Naive thymus-derived CD8-positive, alpha-beta T cell (primary cell): ENCODE measurements at places on chromosomes 11 and 22.

DNA sequence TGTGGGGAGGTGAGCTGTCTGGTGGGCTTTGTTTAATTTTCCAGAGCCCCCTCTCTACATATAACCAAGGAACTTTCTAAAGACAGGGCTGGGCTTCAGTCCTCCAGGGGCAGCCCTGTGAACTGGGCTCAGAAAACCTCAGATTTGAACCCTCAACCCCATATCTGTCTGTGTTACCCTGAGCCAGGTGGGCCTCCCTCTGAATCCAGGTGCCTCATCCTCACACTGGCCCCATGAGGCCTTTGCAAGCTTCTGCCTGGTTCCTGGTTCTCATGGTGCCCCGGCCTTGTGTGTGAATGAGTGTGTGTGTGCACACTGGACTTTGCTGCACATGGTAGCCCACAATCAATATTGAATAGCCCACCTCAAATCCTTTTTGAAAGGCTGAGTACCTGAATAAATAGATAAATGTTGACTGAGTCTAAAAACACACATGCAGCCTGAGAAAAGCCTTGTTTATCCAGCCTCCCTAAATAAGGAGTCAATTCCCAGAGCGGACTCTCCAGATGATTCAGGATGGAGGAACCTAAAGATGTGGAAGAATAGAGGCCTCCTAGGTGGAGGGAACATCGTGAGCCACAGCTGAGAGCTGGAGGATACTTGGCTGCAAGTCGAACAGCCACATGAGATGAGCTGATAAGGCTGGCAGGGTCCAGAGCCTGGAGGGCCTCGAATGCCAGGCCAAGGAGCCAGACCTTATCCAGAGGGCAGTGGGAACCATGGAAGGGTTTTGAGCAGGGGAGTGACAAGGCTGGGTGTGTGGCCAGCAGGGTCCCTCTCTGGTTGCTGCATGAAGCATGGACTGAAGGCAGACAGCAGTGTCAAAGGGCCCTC lies 28.1 kb upstream of the P2RY2 start:
- DNase-seq = no peak

GRCh38 chr22:47050401-47051051 lies 288.1 kb downstream of the TBC1D22A start:
- DNase-seq = no peak

GRCh38 chr11:93614173-93614722 lies 47.2 kb upstream of the CEP295 start:
- no peak for DNase-seq

- no peak for DNase-seq
Measured at GRCh38 chr11:33545931-33546330, 154.7 kb downstream of the C11orf91 start.

GRCh38 chr22:39166547-39166946 lies 14.1 kb upstream of the CBX7 start:
- DNase-seq = no peak

DNA sequence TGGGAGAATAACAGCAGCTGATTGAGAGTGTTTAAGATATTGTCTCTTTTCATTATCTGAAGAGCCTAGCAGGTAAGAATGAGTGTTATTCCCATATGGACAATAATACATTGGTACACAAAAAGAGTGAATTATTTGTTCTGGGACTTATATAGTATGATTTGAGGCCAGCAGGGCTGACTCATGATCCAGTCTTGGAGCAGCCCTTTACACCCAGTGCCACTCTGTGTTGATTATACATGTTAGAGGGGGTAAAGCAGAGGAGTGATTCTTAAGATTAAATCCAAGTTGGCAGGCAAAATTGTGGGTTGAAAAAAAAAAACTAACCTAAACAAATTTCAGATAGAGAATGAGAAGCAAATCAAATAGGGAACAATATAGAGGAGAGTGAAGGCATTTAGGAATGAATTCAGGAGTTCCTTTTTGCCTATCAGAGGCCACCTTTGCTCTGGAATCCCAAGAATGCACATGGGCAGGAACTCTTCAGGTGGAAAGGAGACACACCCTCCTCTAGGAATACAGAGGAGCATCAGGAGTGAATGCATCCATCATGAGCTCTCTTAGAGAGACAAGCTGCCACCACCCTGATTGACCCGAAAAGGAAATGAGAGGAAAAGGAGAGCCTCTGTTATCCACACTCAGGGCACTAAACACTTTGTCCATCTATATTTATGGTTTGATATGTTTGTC lies 19.2 kb upstream of the MRGPRX1 start:
- no peak for DNase-seq

DNA sequence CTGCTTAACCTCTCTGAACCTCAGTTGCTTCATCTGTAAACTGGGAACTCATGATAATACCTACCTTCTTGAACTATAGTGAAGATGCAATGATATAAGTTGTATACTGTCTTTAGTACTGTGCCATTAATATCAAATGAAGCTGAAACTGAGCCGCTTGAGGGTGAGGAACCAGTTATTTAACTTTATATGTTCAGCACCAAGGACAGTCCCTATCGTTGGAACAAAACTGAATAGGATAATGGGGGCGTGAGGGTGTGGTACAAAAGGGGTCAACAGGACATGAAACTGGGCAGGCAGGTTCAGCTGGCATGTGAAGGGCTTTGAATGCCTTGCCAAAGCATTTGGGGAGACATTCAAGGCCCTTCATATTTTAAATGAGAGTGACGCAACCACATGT lies 112.6 kb downstream of the C11orf91 start:
- no peak for DNase-seq

DNA sequence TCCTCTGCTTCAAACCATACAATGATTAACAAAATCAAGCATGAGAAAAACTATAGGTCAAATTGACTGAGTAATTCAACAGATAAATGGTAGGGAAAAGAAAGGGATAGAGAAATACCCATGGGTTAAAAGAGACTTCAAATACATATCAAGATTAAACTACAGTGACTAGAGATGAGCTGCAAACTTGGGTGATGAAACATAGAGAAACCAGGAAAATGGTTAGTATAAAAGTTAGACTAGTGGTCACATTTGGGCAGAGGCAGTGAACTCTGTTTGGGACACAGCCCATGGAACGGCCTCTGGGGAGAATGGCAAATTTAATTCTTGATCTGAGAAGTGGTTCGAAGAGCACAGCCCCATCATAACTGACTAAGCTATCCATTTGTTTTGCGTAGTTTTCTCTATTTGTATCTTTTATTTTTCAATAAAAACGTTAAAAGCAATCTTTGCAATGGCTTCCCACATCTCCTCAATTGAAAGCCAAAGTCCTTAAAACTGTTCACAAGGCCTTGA lies 99.4 kb downstream of the APIP start:
- DNase-seq = no peak

DNA sequence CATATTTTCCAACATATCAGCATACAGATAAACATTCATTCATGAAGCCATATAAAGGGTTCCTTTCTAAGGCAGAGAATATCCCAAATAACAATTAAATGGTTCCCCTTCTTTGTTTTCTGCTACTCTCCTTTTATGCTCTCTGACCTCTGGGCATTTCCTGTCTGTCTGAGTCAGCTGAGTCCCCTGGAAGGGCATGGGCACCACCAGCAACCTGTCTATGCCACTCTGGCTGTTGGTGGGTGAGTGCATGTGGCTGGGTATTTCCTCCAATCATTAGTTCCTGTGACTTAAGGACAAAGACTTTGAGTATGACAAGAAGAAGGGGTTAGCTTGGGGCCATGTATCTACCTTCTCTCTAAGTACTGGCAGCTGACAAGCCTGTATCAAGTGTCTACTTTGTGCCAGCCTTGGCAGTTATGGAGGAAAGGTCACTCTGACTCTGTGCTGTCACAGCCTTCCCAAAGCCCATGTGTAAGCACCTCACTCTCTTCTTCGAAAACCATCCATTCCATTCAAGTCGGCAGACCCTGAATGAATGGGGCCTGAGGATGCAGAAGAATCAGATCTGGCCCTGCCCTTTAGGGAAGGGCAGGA lies 86.3 kb upstream of the PHOX2A start:
- DNase-seq = no peak

DNA sequence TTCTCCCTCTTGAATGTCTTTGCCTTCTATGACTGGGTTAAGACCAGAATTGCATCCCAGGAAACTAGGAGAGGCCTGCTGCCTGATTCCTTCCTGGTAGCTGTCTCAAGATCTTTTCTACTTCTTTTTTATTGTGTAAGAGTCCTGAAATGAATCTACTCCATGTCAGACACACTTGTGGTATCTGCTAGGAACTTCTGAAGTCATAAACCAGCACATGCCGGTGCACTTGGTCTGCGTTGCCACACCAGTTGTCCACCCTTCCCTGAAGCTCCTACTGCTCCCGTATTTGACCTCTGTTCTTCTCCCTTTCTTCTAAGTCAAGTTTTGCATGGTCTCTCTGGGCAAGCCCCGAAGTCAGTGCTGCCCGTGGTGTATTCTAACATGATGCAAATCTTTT lies 644.2 kb downstream of the ETS1 start:
- no peak for DNase-seq

- DNase-seq = no peak
Measured at GRCh38 chr11:33027233-33027632, 11.6 kb downstream of the DEPDC7 start.

DNA sequence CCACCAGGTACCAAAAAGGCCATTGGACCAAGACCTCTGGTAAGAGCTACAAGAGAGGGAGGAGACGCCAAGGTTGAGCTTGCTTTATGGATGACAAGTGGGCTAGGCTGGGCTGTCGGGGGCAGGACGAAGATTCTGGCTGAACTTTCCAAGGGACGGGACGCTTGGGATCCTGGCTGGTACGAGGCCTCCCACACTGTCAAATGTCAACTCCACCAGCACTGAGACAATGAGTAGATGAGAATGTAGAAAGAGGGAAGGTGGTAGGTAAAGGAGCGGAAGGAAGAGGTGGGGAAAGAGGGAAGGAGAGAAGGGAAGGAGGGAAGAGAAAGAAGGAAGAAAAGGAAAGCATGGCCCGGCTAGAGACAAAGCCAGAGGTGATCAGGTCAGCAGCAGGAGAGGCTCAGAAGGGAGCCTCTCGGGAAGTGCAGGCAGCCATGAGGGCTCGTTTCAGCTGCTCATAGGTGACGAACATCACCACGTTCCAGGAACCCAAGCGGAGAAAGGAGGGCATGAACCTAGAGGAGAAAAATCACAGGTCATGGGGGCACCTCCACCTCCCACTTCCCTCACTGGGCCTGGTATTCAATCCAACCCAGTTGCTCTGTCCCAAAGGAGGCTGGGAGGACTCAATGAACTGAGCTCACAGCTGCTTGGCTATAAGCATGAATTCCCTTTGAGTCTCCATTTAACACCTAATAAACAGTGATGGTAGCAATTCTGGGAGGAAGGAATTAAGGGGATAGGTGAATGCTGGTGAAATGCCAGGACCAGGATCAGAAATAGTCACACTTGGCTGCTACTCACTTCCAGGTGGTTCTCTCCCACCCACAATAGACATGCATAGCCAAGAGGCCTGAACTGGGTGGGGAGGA lies 7.8 kb downstream of the UCP2 start:
- no peak for DNase-seq
